Stimulated activated naive CD8-positive, alpha-beta T cell treated with anti-CD3 and anti-CD28 coated beads, Interleukin-15, Interleukin-2, amounts not matched to agents 100 U/mL and 50 U/mL, for 24 hours (primary cell): ENCODE measurements at places on chromosomes 12 and 14.

- no peak for DNase-seq
These were observed 154.1 kb downstream of the ZNF664 start for GRCh38 chr12:124126950-124127655.

DNA sequence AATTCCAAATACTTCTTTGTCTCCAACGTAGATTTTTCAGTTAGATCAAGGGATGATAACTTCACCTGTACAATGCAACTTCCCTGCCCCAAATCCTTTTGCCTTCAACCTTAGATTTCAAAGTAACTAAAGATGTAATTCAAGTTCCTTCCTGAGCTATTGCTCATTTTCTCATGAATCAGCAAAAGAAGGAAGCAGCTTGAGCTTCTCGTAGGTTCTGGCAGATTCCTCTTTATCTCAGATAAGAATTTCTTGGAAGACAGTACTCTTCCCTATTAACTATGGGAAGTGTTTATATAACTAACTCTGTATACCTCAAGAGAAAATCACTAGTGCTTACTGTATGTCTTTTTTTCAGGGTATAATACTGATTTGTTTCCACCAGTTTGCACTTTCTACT is 203.8 kb downstream of the RASSF9 start:
- no peak for DNase-seq

- no peak for DNase-seq
These were observed 75.7 kb downstream of the LRRK2 start for GRCh38 chr12:40300490-40300889.

GRCh38 chr12:49973361-49973830 is 649 bp downstream of the AQP6 start:
- DNase-seq, result no peak

DNA sequence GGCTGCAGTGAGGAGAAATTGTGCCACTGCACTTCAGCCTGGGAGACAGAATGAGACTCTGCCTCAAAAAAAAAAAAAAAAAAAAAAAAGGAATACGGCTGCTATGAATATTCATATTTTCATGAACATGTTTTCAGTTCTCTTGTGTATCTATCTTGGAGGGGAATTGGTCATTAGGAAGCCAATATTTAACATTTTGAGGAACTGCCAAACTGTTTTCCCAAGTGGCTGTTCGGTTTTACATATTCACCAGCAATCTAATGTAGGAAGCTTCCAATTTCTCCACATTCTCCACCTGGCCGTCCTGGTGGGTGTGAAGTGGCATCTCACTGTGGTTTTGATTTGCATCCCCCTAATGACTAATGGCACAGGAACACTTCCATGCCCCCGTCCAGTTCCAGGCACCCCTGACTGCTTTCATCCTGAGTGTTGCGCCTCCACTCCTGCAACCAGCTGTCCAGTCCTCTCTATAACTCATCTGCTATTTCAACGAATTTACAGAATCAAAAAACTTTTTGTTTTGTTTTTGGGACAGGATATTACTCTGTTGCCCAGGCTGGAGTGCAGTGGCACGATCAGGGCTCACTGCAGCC is 5.7 kb downstream of the STXBP6 start:
- DNase-seq, result no peak

GRCh38 chr12:113320401-113320800 is 14.5 kb downstream of the SLC8B1 start:
- no peak for DNase-seq

- DNase-seq, result no peak
These were observed 22.9 kb downstream of the SPTB start for GRCh38 chr14:64856529-64857445.
